GM18507 (cell line): ENCODE measurements at places on chromosomes 3 and 15.

DNA sequence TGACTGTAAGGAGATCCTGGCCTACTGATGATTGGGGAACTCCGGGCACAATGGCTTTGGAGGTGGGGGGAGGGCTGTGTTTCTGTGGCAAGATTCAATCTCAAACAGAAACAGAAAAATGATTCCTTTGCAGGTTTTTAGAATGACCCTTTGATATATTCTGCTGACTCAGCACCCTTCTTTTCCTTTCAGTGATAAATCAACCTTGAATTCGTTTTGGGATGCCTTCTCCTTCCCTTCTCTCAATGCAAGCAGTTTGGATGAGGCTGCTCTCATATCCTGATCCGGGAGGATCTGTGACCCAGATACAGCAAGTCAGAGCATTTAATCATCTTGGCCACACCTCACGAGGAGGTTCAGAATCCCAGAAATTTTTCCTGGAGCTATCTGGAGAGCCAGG lies 156.1 kb upstream of the PRICKLE2 start:
- DNase-seq = no peak

DNA sequence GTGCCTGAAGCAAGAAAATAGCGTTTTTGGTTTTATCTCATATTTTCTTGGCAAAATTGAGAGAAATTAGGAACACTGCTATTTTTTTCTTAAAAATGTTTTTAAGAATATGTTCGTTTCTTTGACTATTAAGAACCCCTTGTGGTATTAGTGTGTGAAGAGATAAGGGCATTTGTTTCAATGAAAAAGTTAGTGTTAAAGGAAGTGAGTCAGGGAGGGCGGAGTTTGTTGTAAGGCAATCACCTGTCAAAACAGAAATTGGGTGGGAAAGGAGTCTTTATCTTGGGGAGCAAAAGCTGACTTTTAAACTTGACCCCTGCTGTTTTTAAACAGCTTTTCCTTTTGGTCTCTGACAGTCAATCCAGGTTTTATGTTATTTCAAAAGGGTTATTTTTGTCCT lies 4.2 kb downstream of the RAP2B start:
- DNase-seq = no peak

DNA sequence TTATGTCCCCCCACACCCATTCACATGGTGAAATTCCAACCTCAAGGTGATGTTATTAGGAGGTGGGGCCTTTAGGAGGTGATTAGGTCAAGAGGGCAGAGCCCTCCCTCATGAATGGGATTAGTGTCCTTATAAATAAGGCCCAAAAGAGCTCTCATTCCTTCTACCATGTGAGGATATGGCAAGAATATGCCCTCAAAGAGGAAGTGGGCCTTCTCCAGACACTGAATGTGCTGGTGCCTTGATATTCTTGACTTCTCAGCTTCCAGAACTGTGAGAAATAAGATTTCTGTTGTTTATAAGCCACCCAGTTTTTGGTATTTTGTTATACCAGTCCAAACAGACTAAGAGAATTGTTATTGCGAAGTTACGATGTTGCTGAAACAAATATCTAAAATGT lies 94.4 kb downstream of the ANKRD28 start:
- no peak for DNase-seq

- no peak for DNase-seq
Observed at GRCh38 chr3:13049400-13049799, 23.8 kb downstream of the IQSEC1 start.

GRCh38 chr3:10413041-10413440 lies 92.1 kb upstream of the SEC13 start:
- DNase-seq = no peak

DNA sequence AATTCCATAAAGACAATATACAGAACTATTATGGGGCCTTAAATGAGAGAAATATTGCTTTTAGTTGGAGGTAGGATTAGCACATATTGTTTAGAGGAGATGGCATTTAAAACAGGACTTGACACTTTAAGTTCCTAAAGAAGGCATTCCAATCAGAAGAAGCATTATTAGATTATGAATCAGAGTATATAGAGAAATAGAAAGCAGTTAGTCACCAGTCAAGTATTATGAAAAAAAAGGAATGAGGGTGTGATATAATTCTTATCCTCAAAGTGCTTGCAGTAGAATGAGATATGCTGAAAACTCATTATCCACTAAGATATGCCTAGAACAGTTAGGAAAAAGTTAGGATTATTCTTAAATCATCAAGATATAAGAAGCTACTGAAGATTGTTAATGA lies 456.2 kb downstream of the ZNF385D start:
- DNase-seq = no peak

DNA sequence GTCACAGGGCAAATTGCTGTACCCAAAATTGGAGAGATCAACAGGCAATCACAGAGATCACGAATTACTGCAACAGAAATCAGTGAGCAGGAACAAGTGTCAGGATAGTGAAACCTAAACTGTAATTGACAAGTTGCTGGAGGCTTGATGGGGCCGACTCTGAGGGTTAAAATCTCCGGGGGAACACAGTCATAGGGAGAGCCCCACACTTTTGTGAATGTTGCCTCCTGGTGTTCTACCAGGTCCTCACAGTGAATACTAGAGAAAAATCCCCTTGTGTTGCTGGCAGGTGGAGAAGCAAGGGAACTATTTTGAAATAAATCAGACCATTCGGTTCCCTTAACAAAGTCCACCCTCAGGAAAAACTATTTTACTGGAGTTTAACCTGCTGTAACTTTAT lies 697.5 kb upstream of the CBLB start:
- no peak for DNase-seq
